ENCODE measurements at places on chromosomes 3 and 15. TPM values are rescaled to one million over a fixed set of nuclear protein-coding genes. Genes with fewer than 3 reads are reported as not detected.

Gene CCK
- total RNA-seq = 1.6 TPM

- DNase-seq = no peak
Observed at GRCh38 chr3:72702390-72702789, 145.9 kb downstream of the SHQ1 start.

GRCh38 chr3:188687389-188687788, 484.4 kb upstream of the TPRG1 start:
- no peak for DNase-seq

DNA sequence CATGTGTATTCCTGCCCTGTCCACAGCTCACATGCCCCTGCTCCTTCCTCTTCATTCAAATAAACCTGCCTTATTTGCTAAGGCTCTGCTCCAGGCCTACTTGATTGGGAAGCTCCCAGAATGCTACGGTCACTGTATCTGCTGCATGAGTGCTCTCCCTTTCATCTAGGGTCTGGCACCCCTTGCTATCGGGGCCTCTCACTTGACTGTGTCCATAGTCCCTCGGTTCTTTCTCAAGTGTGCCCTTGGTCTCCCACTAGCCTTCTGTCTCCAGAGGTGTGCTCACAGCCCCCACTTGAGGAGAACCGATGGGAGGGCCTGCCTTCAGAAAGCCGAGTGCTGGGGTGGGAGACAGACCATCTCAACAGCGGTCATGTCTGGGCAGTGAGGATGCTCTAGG, 57.4 kb upstream of the NMNAT3 start:
- no peak for DNase-seq

- DNase-seq = no peak
Observed at GRCh38 chr3:129658110-129658843, 51.8 kb upstream of the PLXND1 start.

Measured in skin of body (tissue), 3 donors.